SK-N-DZ (cell line): ENCODE measurements at places on chromosomes 2 and 18.

- DNase-seq: peak; percentile 27
These were observed 23.2 kb upstream of the TACR1 start for GRCh38 chr2:75222527-75222926.

DNA sequence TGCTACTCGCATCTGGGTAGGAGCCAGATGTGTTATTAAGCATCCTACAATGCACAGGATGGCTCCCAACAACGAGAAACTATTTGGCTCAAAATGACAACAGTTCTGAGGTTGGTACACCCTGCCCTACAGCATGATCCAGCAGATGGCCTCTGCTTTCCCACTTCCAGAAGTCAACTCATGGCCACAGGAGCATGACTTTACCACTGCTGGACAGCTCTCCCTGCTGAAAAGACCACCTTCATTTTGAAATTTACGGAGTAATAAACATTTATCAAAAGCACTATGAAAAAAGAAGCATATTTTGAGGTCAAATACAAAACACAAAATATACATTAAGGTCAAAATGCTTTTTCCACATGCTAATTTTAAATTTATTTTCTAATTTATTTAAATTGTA lies 13.7 kb downstream of the NXPH2 start:
- no peak for DNase-seq

- no peak for DNase-seq
These were observed 980 bp upstream of the PDE6D start for GRCh38 chr2:231781798-231782726.

DNA sequence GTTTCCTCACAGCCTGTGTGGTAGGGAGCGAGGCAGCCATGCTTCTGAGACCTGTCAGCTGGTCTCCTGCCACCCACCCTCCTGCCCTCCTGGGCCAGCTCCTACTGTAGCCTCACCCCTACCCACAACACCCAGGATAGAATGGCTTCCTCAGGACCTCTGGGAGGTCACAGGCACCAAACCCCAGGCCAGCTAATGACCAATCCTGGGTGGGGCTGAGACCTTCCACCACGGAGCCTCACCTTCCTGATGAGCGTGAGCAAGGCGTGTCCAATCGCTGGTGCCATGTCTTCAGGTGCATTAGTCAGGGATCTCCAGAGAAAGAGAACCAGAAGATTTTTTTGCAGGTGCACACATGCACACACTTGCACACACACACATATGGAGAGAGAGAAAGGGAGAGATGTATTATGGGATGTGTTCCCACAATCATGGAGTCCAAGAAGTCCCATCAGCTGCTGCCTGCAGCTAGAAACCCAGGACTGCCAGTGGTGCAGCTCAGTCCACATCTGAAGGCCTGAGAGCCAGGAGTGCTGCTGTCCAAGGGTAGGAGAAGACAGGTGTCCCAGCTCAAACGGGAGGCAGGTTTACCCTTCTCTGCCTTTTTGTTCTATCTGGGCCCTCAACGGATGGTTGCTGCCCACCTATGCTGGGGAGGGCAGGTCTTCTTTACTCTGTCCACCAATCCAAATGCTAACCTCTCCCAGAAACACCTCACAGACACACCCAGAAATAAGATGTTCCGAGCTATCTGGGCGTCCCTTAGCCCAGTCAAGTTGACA lies 70.4 kb upstream of the HDAC4 start:
- no peak for DNase-seq

DNA sequence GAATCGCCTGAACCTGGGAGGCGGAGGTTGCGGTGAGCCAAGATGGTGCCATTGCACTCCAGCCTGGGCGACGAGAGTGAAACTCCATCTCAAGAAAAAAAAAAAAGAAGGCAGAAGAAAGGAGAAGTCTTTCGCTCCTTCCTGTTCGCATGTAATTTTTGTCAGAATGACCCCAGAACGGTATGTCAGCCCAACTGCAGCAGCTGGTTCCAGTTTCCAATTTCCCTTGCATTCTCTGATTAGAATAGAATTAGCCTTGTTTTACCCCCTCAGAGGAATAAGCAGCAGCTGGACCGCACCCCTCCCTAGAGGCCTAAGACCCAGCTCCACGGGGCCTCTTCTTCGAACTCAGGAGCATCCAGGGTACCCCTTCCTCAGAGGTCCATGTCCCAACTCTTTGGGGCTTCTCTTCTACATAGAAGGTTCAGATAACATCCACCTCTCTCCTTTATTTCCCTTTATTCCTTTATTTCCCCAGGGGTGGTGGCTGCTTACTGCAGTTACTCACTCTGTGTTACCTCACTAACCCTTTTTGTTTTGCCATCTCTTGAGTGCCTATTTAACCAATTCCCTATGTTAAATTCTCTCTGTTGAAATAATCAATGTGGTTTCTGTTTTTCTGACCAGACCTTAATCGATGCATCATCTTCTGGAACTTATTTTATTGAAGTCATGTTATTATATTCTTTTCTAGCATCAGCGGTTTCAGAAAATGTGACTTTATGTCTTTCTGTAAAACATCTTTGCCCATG lies 7.2 kb upstream of the PUM2 start:
- DNase-seq: no peak

DNA sequence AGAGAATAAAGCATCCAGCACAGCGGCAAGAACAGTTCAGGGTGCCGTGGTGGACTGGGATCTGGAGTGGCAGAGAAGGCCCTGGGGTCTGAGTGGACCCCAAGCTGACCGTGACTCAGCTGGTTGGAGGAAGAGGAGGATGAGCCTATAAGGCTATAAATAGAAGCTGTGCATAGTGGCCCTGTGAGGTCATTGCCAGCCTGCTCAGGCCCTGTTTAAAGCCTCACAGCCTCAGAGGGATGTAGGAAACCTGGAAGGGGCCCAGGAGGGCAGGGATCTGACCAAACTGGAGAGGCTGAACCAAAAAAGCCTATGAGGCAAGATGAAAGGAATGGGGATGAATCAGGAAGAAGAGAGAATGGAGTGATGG lies 11.3 kb upstream of the DES start:
- no peak for DNase-seq
